NCI-H2171 treated with DMSO at 0.1 percent for 48 hours (cell line): ENCODE measurements at places on chromosomes 6 and 20.

GRCh38 chr6:55636406-55637102 lies 57.6 kb upstream of the HMGCLL1 start:
- no peak for DNase-seq

- peak; percentile 90 for DNase-seq
Observed at GRCh38 chr6:34246563-34247391, 2.0 kb downstream of the SMIM29 start.

- no peak for DNase-seq
Observed at GRCh38 chr6:4676016-4676415, 100.2 kb upstream of the CDYL start.

DNA sequence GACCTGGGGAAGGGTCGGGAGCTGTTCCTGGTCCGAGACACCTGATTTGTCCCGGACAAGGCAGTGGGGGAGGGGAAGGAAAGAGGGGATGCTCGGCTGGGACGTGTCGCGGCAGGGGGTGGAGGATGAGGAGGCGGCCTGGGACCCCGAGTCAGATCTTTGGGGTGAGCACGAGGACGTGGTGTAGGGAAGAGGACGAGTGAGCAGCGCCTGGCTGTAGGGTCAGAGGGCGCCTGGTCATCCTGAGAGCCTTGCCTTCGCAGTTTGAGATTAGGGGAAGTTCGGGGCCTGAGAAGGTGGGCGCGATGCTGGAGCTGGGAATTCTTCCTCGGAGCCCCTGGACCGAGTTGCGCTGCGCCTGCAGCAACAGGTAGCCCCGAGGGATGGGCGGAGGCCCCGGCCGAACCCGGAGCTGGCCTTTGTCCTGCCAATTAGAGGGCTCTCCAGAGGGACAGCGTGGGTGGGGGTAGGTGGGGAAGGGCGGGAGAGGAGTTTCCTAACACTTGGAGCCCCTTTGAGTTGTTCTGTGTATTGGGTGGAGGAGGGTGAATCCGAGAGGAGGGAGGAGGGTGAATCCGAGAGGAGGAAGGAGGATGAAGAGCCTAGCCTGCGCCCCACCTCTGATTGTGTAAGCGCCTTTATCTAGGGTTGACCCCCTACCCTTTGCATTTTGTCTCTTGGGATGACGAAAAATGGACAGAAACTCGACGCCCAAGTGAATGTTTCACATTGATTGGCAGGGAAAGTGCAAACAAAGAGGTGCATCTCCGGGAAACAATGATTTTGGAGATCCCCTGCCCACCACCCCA lies 72.0 kb downstream of the SOX4 start:
- DNase-seq: no peak

- no peak for DNase-seq
Observed at GRCh38 chr6:22471746-22472145, 97.6 kb upstream of the HDGFL1 start.

DNA sequence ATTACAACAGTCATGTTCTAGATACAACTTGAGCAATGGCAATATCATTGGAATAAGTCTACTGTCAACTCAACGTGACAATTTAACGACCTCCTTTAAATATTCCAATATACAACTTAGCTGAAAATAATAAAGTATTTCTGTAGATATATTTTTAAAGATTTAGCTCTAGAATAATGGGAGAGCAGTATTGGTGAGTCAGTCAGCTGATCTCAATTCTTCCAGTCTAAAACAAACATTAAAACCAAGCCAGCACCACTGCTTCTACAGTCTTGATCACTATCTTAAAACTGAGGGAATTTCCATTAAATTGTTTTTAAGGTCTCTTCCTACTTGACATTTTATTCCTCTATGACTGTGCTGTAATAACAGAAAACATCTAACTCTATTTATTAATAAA lies 38.2 kb downstream of the NOL7 start:
- no peak for DNase-seq

GRCh38 chr6:87687296-87687695 lies 14.7 kb downstream of the AKIRIN2 start:
- no peak for DNase-seq

DNA sequence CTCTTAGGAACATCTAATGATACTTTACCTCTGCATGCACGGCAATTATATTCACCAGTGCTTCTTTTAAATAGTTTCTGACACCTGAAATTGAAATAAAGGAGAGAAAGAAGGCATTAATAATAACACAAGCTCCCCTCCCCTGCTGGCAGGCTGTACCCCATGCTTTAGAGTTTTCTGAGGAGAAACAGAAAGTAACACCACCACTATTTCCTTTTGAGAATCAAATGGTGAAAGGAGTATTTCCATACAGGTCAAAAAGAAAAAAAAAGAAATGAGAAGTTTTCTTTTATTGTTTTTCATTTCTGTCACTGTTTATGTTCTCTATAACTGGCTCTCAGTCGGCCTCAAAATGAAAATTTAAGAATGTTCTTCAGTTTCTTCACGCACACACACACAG lies 108.1 kb downstream of the IRF4 start:
- DNase-seq: no peak

- no peak for DNase-seq
Observed at GRCh38 chr6:130215526-130215925, 7.2 kb downstream of the SAMD3 start.
